ENCODE measurements at places on chromosomes 1 and 21.
A peak's percentile ranks its signal among the peaks of the same experiment; 100 is the strongest.

DNA sequence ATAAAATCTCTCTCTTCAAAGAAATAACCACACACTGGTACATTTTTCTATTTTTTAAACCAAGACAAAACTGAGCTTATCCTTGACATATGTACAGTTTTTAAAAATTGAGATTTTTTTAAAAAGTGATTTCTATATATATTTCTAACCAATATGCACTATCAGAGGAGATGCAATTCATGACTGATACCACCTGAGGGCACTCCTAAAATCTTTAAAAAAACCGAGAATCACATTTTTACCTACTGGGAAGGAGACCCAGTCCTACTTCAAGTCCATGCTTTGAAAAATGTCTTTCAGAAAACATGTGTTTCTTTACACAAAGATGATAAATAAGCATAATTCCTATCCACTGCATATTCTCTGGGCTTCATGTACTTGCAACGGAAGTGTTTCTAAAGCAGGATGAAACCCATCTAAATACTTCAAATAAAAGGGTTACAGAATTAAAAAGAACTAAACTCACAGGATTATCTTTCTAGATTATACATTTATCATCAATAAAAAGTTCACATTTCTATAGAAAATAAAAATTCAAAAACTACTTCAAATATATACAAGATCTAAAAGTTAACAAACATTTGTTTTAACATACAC lies 98.6 kb downstream of the ENAH start:
- peak; percentile 4 for DNase-seq

- no peak for DNase-seq
Measured at GRCh38 chr1:208465786-208466590, 221.8 kb upstream of the PLXNA2 start.

DNA sequence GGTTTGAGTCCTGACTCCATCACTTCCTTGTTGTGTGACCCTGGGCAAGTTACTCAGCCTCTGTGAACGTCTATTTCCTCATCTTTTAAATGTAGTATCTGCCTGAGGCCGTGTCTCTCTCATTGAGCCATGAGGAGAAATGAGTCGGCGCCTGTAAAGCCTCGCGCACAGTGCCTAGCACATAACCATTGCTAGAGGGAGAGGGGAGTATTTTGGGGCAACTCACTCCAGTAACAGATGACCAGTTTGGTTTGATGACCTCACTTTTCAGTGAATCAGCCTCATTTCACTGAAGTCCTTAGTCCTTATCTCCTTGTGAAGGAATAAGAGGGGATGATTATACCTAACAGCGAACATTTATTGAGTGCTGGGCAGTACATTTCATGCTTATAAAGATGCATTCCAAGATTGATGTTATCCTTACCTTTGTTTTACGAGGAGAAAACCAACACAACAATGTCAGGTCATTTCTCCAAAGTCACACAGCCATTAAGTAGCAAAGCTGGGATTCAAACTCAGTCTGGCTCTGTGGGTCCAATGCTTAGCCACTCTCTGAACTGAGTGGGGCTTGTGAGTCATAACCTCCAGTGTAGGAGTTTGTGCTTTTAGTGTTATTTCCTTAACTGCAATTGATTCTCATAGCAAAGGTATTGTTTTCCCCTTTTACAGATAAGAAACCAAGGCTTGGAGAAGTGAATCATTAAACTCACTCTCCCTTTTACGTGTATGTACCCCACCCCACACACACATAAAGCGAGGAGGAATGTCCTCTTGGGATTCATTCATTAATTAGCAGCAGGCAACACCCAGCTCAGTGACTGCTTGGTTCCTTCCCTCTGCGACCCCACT lies 25.9 kb downstream of the KCNC4 start:
- no peak for DNase-seq

DNA sequence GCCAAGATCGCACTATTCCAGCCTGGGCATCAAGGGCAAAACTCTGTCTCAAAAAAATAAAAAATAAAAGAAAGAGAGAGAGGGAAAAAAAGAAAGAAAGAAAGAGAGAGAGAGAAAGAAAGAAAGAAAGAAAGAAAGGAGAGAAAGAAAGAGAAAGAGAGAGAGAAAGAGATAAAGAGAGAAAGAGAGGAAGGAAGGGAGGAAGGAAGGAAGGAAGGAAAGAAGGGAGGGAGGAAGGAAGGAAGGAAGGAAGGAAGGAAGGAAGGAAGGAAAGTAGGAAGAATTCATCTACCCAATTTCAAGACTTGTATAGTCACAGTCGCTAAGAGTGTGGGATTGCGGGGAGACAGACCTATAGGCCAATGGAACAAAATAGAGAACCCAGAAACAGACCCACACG lies 290.6 kb downstream of the NPHP4 start:
- DNase-seq = no peak

DNA sequence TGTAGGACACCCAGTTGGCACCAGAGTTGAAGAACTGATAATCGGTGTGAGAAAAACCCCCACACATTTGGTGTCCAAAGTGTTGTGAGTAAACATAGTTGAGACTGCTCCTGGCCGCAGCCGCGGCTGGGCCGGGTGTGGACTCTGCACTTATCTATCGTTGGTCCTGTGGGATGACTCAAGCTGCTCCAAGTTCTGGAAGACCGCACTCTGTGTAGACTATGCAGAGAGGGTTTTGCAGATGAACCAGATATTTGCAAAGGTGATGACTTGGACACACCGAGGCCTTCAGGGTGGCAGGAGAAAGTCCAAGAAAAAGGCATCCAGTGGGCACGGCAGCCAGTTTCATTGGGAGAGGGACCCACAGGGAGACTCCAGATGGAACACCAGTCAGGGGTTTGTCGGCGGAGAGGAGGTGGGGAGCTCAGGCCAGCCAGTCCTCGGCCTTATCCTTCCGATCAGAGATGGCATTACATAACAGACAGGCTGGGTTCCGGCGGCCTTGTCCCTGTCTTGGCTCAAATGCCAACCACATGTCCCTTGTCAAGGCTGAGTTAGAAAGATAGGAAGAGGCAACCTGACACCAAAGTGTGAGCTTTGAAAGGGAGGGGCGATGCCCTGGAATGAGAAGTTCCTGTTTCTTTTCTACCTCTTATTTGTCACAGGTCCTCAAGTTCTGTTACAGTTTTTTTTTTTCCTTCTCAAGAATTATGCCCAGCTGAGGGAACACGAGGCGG lies 21.1 kb downstream of the C2CD2 start:
- DNase-seq = no peak

DNA sequence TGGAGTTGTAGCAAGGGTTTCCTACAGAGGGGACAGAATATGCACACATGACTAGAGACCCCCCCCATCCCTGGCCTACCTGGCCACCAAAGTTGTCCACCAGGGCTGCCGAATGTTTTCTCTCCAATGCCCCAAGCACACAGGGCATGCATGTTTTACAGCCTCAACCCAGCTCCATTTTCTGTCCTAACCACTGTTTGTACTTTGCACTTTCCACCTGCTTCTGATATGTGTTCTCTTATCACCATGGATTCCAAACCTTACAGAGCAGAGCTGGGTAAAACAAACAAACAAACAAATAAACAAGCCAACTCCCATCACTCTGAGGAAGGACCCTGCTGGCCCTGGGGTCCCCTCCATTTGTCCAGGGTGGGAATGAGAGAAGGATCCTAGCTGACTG lies 27.3 kb downstream of the CLIC6 start:
- DNase-seq = no peak

DNA sequence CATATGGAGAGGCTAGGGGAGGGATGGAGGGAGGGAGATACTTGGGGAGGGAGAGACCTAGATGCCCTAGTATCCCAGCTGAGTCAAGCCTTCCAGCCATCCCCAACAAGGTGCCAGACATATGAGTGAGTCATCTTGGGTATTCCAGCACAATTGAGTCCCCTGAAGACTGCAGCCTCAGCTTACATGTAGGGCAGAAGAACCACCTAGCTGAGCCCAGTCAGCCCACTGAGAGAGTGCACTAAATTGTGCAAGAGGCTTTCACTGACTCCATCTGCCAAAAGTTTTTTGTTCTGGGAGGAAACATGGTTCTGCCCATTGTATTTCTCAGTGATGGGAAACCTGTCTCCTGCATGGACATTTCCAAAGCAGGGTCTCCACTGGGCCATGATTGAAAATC lies 76.4 kb downstream of the FOXD2 start:
- DNase-seq = no peak

GRCh38 chr1:66729119-66729518 lies 23.1 kb upstream of the DYNLT5 start:
- no peak for DNase-seq

DNA sequence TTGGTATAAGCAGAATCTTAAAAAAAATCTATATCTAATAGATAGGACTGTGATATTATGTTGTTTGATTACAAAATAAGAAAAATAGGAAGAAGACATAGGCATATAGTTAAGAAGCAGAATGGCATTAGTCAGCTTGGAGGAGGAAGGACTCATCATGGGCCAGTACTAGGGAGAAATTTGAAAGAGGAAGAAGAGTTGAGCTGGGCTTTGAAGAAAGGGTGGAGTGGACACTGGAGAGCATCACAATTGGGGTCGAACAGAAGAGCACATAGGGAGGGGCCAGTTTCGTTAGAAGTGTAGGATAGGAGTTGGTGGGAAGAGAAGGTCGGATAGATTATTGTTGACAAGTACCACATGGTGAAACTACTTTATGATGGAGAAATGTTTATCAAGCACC lies 129.3 kb downstream of the CACHD1 start:
- DNase-seq = no peak

DNA sequence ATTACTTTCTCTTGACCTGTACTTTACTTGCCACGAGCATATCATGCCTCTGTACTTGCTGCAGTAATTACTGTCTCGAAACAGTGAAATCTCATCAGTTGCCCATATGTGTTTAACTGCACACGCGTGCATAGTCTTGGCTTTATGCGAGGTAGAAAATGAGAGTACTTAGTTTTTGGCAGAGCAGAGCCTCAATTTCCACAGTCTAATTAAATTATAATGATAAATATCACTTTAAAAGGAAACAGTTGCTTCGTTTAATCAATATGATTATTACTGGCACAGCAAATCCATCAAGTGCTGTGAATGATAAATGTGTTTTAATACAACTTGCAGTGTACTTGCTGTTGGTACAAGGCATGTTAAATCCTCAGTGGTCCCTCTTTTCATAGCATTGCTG lies 47.6 kb downstream of the ADARB1 start:
- DNase-seq = no peak

GRCh38 chr1:97832481-97832880 lies 88.4 kb downstream of the DPYD start:
- no peak for DNase-seq

DNA sequence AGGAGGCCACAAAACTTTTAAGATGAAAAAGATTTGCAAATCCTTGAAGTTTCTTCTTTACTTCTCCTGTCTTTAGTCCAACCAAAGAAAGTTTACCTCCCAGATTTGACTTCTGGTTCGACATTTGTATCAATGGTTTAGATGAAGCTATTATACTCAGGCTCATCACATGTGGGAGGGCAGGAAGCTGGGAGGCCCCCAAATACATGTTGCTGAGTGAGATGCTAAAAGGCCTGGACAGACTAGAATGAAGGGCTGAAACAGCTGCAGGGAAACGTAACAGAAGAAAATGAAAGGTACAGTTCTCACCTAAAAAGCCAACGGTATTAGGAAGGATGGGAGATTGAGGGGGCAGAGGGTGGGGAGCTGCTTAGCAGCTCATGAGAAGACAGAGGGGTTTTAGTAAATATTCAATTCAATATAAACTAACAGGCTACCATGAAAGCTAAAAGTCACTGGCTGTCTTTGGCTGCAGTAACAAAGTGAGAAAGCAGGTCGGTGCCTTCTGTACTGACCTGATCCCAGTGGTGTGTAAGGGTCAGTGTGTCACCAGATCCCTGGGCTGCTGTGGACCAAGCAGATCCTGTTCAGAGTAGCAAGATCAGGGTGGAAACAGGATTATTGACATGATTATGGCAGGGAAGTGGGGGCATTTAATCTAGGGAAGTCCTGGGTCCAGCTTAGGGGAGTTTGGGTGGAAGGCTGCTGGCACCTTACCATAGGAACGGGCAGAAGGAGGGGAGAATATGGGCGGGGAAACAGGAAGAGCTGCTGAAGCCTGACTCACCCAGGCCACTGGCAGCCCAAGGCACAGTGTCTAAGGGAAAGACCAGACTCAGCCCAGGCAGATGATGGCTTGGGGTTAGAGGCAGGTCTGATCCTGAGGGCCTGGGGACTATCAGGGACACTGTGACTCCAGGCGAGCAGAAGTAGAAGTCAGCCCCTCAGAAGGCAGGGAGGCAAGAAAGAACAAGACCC lies 60.4 kb downstream of the KCNN3 start:
- DNase-seq = no peak

DNA sequence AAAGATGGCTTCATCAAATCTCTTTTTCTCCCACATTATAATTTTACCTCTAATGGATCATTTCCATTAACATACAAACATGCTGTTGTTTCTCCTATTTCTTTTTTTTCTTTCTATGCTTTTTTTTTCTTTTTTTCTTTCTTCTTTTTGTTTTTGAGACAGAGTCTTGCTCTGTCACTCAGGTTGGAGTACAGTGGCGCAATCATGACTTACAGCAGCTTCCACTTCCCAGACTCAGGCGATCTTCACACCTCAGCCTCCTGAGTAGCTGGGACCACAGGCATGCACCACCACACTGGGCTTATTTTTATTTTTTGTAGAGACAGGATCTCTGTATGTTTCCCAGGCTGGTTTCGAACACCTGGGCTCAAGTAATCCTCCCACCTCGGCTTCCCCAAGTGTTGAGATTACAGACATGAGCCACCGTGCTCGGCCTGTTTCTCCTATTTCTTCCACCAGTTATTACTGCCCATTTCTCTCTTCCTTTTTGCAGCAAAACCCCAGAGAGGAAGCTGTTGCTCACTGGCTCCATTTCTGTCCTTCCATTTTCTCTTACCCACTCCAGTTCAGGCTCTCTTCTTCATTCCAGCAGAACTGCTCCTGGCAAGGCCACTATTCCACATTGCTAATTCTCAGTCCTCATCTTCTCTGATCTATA lies 32.1 kb upstream of the OPRD1 start:
- DNase-seq = no peak

GRCh38 chr1:159817276-159818041 lies 9.2 kb upstream of the SLAMF8 start:
- peak; percentile 96 for DNase-seq

DNA sequence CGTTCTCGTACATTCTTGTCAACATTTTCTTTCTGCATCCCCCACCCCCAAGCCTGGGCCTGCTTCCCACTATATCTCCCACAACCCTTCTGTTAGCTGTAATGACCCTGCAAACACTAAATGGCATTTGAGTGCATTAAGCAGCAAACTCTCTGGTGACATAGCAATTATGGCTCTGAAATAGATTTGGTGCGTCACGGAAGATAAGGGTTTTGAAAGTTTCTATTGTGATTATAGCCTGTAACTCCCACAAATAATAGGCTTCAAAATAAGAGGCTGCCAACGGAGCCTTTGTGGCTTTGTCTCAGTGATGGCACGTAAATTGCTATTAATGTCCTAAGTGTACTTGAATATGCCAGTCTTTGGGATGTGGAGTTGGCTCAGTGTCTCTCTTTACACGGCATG lies 277.6 kb downstream of the PBX1 start:
- DNase-seq = peak; percentile 83

Data from NCI-H774 (cell line).